ENCODE measurements at places on chromosomes 16 and 17. TPM values are rescaled to one million over a fixed set of nuclear protein-coding genes. Genes with fewer than 3 reads are reported as not detected.

- H3K27ac ChIP-seq: no peak overlapping the region
- H3K36me3 ChIP-seq: no peaks in the 10 kb centered on the region
- peaks cover 3% of the 10 kb centered on the region for H3K27me3 ChIP-seq
- no peak for DNase-seq
Measured at GRCh38 chr16:70657956-70658355, 11.6 kb downstream of the IL34 start.

CES5A gene
- not detected for total RNA-seq

- no peak overlapping the region for H3K27ac ChIP-seq
- H3K27me3 ChIP-seq: peaks cover 28% of the 10 kb centered on the region
- no peak for DNase-seq
- peaks cover 2% of the 10 kb centered on the region for H3K4me1 ChIP-seq
- no peaks in the 10 kb centered on the region for H3K36me3 ChIP-seq
Measured at GRCh38 chr17:915538-916201, 63.9 kb downstream of the NXN start.

DNA sequence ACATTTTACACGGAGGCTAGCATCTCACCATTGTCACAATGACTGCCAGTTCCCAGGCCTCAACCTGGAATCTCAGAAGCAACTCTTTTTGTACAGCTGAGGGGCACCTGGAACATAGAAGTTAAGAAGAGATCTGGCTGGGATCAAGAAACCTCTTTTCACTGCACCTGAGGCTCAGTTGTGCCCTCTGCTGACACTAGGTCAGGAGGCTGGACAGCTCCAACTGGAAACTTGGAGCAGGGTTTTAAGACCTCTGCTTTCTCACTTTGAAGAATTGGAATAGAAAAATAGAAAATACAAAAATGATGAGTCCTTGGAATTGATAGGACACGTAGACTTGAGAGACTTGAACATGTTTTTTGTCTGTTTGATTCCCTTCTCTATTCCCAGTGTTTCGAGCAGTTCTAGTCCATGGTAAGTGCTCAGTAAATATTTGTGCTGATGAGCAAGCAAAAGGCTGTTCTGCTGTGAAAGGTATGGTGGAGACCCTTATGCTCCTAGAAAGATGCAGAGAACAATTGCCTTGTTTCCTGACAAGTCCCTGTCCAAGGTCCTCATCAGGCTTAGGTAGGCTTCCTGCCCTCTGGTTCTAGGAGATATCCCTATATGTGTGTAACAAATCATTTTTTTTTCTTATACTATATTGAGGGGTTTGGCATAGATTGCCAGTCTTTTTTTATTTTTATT lies 13.6 kb upstream of the PPM1D start:
- no peak for DNase-seq
- H3K27ac ChIP-seq: no peak overlapping the region
- peaks cover 4% of the 10 kb centered on the region for H3K27me3 ChIP-seq
- no peaks in the 10 kb centered on the region for H3K4me1 ChIP-seq
- no peak overlapping the region for H3K4me3 ChIP-seq

CPHXL gene
- total RNA-seq: not detected

RNF167 gene
- total RNA-seq: 202 TPM

DNA sequence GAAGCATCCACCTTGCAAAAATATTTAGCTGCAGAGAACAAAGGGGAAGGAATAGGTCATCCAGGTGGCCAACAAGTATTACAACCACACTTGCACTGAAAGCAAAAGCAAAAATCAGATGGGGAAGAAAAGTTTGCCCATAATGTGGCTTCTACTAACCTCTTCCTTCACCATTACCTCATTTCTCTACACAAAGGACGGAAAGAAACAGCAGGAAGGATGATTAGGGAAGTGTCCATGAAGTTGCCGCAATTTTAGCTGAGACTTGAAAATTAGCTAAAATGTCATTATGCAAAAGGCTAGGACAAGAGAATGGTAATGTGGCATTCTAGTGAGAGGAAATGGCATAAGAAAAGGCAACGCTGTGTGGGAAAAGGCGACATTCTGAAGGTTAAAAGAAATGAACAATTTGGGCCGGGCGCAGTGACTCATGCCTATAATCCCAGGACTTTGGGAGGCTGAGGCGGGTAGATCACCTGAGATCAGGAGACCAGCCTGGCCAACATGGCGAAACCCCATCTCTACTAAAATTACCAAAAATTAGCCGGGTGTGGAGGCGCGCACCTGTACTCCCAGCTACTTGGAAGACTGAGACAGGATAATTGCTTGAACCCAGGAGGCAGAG lies 13.7 kb downstream of the KANSL1 start:
- peaks cover 68% of the 10 kb centered on the region for H3K4me1 ChIP-seq
- peak overlapping the region; percentile 69 for H3K27ac ChIP-seq
- DNase-seq: no peak
- peak overlapping the region; percentile 74 for H3K4me3 ChIP-seq

GRCh38 chr16:66521252-66521713 lies 28.6 kb downstream of the TK2 start:
- H3K4me3 ChIP-seq: peak overlapping the region; percentile 66
- H3K4me1 ChIP-seq: peaks cover 82% of the 10 kb centered on the region
- no peaks in the 10 kb centered on the region for H3K36me3 ChIP-seq
- no peaks in the 10 kb centered on the region for H3K27me3 ChIP-seq
- peak overlapping the region; percentile 88 for H3K27ac ChIP-seq

CARD14 gene
- not detected for total RNA-seq

DNA sequence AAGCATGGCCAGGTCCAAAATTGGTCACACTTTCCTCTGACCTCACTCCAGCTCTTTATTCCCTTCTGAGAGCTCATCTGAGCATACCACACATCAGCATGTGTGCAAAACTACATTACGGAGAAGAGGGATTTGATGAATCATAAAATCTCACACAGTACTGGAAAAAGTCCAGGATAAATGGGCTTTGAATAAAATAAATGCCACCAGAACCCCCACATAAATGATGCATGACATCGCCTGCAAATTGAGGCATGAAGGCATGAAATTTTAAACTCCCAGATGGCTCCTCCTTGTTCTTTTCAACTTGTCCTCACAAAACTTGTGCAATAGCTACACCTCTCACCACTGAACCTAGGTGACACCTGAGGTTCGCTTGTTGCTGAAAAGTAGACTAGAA lies 439.5 kb downstream of the CA10 start:
- no peaks in the 10 kb centered on the region for H3K36me3 ChIP-seq
- H3K27ac ChIP-seq: no peak overlapping the region
- H3K4me3 ChIP-seq: no peak overlapping the region
- DNase-seq: no peak
- no peaks in the 10 kb centered on the region for H3K4me1 ChIP-seq
- H3K27me3 ChIP-seq: no peaks in the 10 kb centered on the region

DNA sequence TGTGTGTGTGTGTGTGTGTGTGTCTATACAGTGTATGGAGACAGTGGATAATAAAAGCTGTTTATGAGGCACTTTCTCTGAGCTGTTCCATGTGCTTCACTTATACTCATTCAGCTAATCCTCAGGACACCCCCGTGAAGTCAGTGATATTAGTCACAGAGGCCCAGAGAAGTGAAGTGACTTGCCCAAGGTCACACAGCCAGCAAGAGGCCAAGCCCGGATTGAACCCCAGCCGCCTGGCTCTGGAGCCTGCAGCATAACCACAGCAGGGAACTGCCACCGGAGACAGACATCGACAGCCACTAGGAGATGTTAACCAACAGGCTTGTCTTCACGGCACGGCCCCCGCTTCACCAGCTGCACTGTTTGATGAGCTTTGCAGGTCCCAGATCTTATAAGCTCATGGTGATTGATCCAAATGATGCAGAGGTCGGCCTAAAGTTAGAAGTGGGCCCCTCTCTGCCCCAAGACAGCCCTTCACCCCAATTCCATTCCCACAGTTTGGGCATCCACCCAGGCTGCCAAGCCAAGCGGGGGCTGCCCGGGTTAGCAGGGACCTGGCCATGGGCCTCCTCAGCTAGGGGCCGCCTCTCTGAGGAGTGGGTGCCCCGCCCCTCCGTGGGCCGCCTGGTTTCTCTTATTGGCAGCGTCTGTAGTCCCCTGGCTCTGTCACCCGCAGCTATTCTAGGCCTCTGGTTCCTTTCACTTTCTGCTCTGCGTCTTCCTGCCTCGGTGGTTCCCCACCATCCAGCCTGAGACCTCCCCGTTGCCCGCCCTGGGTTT lies 30.9 kb downstream of the SOCS1 start:
- no peaks in the 10 kb centered on the region for H3K27me3 ChIP-seq
- peaks cover 4% of the 10 kb centered on the region for H3K36me3 ChIP-seq
- H3K4me3 ChIP-seq: peak overlapping the region; percentile 74
- DNase-seq: peak; percentile 83

DNA sequence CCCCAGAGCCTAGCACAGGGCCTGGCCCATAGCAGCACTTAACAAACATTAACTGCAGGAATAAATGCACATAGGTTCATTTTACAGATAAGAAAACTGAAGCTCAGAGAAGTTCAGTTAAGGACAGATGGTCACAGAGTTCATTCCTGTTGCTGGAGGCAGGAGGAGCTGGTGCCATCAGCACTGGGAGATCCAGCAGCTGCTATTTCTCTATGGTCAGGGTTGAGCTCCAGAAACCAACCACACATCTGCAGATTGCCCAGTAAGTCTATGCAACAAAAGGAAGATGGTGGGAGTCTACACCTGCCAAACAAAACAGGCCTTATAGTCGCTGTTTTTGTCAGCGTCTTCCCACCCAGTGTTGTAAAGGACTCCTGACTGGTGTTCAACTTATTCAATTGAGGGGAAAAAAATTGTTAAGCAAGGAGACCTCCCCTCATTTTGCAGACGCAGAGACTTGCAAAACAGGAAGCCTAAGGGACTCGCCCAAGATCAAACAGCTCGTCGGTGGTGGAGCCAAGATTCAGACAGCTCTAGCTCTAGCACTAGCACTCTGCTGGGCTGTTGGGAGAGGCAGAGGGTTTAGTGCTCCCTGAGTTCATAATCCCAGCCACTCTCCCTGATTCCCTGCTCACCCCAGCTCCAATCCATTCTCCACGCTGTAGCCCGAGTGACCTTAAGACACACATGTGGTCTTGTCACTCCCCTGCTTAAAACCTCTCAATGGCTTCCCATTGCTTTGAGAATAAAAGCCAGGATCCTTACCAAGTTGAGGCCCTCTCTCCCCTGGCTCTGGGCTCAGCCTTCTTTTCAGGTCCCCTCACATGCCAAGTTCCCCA lies 9.0 kb downstream of the NOG start:
- peaks cover 12% of the 10 kb centered on the region for H3K27me3 ChIP-seq
- H3K27ac ChIP-seq: peak overlapping the region; percentile 31
- peaks cover 24% of the 10 kb centered on the region for H3K4me1 ChIP-seq
- no peak for DNase-seq
- H3K36me3 ChIP-seq: no peaks in the 10 kb centered on the region
- no peak overlapping the region for H3K4me3 ChIP-seq

DNA sequence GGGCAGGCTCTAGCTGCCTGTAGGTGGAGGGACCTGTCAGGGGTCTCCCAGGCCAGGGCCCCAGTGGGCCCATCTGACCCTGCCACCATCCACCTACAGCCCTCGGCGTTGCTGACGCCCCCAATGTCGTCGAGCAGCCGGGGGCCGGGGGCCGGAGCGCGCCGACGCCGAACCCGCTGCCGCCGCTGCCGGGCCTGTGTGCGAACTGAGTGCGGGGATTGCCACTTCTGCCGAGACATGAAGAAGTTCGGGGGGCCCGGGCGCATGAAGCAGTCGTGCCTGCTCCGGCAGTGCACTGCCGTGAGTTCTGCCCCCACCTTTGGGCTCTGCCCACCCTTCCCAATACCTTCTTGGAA lies 2.2 kb downstream of the FBXL19 start:
- no peaks in the 10 kb centered on the region for H3K36me3 ChIP-seq
- no peaks in the 10 kb centered on the region for H3K27me3 ChIP-seq
- H3K4me3 ChIP-seq: no peak overlapping the region
- no peak for DNase-seq
- H3K27ac ChIP-seq: no peak overlapping the region

GRCh38 chr17:71004413-71004812 lies 835.1 kb downstream of the KCNJ2 start:
- no peaks in the 10 kb centered on the region for H3K4me1 ChIP-seq
- no peaks in the 10 kb centered on the region for H3K36me3 ChIP-seq
- no peak for DNase-seq
- H3K27ac ChIP-seq: no peak overlapping the region
- H3K27me3 ChIP-seq: no peaks in the 10 kb centered on the region
- no peak overlapping the region for H3K4me3 ChIP-seq

- DNase-seq: no peak
- no peak overlapping the region for H3K4me3 ChIP-seq
- peaks cover 46% of the 10 kb centered on the region for H3K4me1 ChIP-seq
- H3K27me3 ChIP-seq: no peaks in the 10 kb centered on the region
- H3K36me3 ChIP-seq: peaks cover 49% of the 10 kb centered on the region
Measured at GRCh38 chr16:17413508-17413907, 57.3 kb downstream of the XYLT1 start.

DNA sequence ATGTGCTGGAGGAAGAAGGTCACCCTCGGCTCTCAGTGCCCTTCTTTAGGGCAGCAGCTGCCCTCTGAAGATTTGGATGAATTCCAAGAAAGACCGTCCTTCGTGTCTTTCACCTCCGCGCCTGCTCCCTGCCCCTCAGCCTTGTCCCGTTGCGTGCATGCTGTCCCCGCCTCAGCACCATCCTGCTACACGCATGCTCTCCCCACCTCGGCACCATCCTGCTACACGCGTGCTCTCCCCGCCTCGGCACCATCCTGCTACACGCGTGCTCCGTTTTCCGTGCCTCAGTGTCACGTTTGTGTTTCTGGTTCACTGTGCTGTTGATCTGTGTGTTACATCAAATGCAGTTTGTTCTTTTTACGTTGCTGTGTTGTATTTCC lies 13.5 kb downstream of the ACSF3 start:
- no peak overlapping the region for H3K27ac ChIP-seq
- no peaks in the 10 kb centered on the region for H3K27me3 ChIP-seq
- H3K4me1 ChIP-seq: peaks cover 5% of the 10 kb centered on the region

MAPT gene
- total RNA-seq: 0.69 TPM

DNA sequence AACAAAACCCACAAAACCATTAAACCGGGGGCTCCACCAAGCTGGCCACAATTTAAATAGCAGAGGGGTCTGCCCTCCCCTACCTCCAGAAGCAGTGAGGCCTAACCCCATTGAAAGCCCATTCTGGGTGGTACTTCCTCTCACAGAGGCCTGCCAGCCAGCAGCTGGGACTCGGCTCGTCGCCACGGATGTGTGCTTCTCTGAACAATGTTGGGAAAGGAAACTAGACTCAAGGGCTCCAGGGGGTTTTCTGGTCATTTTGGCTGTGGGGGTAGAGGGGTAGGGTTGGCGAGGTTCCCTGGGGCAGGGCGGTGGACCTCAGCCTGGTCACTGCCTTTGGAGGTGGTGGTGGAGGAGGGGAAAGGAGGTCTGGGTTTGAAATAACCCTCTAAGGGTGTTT lies 4.7 kb upstream of the PLCG2 start:
- H3K36me3 ChIP-seq: no peaks in the 10 kb centered on the region
- no peak overlapping the region for H3K4me3 ChIP-seq
- H3K27ac ChIP-seq: no peak overlapping the region
- DNase-seq: no peak
- H3K4me1 ChIP-seq: peaks cover 3% of the 10 kb centered on the region

DNA sequence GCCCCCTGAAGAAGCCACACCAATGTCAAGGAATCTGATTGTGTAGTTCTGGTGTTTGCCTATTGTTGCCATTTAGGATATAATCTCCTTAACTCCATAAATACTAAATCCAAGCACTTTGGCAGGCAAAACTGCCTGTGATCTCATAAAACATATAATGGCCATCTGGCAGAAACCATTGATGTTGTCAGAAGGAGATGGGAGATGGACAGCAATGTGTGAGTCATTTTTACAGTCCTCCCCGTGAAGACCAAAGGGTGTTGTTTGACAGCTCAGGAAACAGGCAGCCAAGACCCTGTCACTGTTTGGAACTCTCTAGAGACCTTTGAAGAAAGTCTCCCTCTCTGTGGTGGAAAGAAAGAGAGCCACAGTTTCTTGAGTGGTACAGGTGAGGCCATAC lies 454.1 kb downstream of the HS3ST3B1 start:
- DNase-seq: no peak
- H3K4me1 ChIP-seq: peaks cover 5% of the 10 kb centered on the region
- no peak overlapping the region for H3K4me3 ChIP-seq
- H3K36me3 ChIP-seq: no peaks in the 10 kb centered on the region
- peaks cover 5% of the 10 kb centered on the region for H3K27me3 ChIP-seq
